ENCODE measurements at places on chromosomes 7 and 10. TPM values are rescaled to one million over a fixed set of nuclear protein-coding genes. Genes with fewer than 3 reads are reported as not detected.
A peak's percentile ranks its signal among the peaks of the same experiment; 100 is the strongest.

Gene ELFN1
- total RNA-seq = 7.4 TPM

GRCh38 chr10:80350251-80350650 is 6.3 kb downstream of the DYDC1 start:
- no peak for DNase-seq

DNA sequence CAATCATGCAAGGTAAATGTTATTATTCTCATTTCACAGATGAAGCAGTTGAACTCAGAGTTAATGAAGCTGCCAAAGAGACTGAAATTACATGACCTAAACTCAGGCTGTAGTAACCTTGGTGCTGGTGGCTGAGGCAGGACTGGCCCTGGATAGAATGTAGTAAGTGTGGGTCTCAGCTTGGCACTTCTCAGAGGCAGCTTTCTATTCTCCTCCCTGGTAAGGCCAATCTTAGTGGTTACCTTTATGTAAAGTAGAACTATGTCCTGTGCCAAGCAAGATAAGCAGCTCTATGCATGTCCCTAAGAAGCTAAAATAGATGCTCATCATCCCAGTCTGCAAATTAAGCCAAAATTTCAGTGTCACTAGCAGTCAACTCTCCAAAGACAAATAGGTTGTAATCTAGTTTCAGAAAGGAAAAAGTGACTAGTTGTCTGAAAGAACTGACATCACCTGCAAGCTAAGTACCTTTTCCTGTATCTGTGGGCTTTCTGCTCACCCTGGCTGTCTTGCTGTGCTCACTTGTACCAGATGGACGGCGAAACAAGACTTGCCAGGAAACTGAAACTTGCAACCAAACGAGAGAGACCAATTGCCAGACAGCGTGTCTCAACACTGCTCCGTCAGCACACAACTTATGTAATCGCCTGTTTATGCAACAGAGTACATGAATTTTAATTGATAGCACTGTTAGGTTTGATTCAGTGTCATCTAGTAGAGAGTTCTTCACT is 43.7 kb downstream of the CH25H start:
- no peak for DNase-seq

- peak; percentile 68 for DNase-seq
Observed at GRCh38 chr7:118288098-118288497, 63.6 kb downstream of the ANKRD7 start.

DNA sequence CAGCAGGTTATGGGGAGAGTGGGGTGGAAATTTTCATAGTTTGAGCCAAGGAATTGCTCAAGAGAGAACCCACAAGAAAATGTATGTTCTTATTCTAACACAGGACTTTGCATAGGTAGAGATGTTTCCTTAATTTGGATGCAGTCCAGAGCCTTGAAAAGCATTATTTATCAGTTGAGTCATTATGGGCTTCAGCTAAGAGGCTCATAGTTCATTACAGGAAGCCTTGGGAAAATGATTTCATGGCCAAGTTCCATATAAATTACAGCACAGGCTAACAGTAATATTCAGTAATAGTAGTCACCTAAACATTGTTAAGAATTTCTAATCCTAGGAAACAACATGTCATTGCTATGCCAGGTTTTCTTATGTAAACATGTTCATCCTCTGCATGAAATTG is 131.1 kb upstream of the PTPRZ1 start:
- DNase-seq = peak; percentile 36

DNA sequence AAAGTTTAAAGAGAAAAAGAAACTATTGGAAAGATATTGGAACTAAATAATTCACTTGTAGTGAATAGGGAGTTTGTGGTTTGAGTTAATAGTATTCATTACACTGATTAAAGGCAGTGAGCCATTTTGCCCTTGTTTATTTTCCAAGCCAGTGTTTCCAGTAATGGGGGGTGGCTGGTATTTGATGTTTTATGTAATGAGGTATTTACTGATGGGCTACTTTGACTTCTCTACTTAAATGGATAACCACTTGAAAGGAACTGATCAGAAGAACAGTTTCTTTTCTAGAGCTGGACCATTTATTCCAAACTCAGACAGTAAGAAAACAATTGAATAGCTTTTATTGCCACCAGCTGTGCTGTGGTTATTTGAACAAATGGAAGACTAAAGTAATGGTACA is 227.0 kb upstream of the HDAC9 start:
- no peak for DNase-seq

GRCh38 chr10:101967713-101968112 is 88.3 kb downstream of the ARMH3 start:
- DNase-seq = peak; percentile 54

DNA sequence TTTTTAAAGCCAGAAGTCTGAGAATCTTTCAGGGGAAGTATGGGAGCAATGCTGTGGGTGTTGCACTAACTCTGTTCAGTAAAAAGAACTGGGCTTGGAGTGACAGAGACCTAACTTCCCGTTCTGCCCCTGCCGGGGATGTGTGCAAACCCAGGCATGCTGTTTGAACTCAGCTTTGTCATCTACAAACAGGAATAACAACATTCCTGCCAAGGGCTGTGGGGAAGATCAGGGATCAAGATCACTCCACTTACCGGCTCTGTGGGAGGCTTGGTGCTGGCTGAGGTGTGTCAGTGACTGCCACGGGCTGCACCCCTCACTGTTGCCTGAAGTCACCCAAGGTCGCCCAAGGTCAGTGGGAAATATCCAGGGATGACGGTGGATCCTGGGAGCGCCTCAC is 23.1 kb upstream of the DRGX start:
- no peak for DNase-seq

GRCh38 chr7:85830982-85831381 is 644.1 kb upstream of the SEMA3D start:
- no peak for DNase-seq

All from HT1080 (cell line).